ENCODE measurements at places on chromosomes 16 and 17.

GRCh38 chr16:9012848-9013507, 49.3 kb upstream of the USP7 start:
- DNase-seq, result peak; percentile 86

- DNase-seq, result no peak
Observed at GRCh38 chr16:88541831-88542616, 28.2 kb upstream of the ZC3H18 start.

- peak; percentile 88 for DNase-seq
Observed at GRCh38 chr17:44222112-44222869, 2.8 kb upstream of the UBTF start.

GRCh38 chr16:30023586-30023985, 588 bp downstream of the C16orf92 start:
- DNase-seq, result no peak

- no peak for DNase-seq
Observed at GRCh38 chr16:87314990-87315420, 2.2 kb downstream of the C16orf95 start.

DNA sequence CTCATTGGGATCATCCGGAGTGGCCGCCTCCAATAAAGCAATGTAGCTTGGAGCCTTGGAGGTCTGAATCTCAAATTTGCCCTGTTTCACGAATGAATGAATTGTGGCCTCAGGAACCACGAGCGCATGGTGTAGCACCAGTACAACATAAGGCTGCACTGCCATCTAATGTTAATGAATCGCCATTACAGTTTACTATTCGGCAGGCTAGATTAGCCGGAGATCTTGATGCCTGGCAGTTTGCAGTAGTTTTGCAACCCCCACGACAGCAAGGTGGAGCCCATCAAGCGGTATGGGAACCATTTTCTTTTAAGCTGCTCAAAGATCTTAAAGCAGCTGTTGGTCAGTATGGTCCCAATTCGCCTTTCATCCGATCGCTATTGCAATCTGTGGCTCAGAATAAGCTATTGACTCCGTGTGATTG, 18.8 kb downstream of the ALOX15B start:
- peak; percentile 80 for DNase-seq

GRCh38 chr17:81550830-81551457, 1.2 kb downstream of the FAAP100 start:
- no peak for DNase-seq

- DNase-seq, result no peak
Observed at GRCh38 chr17:75487351-75488070, 27.8 kb downstream of the CASKIN2 start.

- DNase-seq, result no peak
Observed at GRCh38 chr17:47119746-47120520, 69.2 kb downstream of the CDC27 start.

DNA sequence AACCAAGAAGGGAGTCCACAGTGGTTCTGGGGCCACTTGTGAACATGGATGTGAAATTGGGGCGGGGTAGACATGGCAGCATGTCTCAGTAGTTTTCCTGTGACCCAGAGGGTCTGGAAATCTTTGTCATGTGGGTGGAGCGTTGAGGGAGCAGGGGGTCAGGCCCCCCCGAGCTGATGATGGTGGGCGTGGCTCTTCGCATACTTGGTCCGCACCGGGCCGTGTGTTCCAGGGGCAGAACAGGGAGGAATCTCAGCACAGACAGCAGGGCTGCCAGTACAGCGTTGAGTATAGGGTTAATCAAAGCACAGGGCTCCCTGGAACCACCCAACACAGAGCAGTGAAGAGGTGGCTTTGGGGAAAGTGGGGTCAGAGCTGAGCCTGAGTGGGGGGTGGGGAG, 267.5 kb downstream of the SEC14L1 start:
- DNase-seq, result no peak

DNA sequence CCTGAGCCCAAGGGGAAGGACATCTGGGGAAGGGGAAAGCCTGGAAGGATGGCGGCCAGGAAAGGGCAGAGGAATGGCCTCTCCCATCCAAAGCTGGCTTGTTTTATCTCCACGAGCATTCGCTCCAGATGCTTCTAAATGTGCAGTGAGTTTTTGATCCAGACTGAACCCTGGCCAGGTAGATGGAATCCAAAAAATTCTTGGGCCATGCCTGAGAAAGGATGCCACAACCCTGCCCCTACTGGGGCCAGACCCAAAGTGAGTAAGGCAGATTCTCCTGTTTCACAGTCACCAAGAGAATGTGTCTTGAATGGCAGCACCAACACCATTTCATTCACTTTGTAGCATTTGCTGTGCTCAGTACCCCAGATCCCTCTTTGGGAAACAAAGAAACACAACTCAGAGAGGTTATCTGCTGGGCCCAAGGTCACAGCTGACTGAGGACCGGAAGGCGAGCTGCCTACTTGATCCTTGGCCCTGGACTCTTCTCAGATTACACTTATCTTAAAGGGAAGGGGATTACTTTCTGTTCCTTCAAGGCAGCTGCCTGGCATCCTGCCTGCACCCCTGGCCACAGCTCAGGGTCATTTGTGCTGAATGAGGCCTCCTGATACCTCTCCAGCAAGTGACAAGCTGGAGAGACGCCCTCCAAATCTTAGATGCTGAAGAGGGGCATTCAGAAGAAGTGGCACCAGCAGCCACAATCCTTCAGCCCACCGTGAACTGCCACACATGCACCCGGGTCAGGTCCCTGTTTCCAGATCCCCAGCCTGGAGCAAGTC, 3.6 kb downstream of the LRRC75A start:
- DNase-seq, result no peak

GRCh38 chr17:15236281-15237105, 28.6 kb downstream of the PMP22 start:
- no peak for DNase-seq

GRCh38 chr17:37025847-37026530, 77.2 kb downstream of the AATF start:
- DNase-seq, result no peak

GRCh38 chr16:70467113-70467512, 12.7 kb downstream of the FCSK start:
- DNase-seq, result no peak

- DNase-seq, result no peak
Observed at GRCh38 chr17:80883831-80884735, 107.6 kb upstream of the CHMP6 start.

- DNase-seq, result no peak
Observed at GRCh38 chr17:81577278-81578000, 25.3 kb upstream of the FAAP100 start.

GRCh38 chr16:48109475-48109874, 46.3 kb downstream of the ABCC12 start:
- no peak for DNase-seq

DNA sequence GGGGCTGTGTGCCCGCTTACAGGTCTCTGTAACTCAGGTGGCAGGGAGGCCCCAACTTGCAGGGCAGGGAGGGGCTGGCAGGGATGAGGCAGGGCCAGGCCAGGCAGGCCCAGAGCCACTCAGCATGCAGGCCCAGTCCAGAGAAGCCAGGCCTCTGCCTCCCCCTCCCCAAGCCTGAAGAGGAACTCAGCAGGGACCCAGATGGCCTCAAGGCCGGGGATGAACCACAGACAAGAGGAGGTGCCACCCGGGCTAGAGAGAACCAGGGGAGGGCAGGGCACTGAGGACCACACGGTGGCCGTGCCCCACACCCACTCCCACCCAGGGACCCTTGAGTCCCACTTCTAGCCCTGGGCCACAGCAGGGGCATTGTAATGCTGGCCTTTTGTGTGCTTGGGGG, 29.8 kb upstream of the EIF1 start:
- no peak for DNase-seq

DNA sequence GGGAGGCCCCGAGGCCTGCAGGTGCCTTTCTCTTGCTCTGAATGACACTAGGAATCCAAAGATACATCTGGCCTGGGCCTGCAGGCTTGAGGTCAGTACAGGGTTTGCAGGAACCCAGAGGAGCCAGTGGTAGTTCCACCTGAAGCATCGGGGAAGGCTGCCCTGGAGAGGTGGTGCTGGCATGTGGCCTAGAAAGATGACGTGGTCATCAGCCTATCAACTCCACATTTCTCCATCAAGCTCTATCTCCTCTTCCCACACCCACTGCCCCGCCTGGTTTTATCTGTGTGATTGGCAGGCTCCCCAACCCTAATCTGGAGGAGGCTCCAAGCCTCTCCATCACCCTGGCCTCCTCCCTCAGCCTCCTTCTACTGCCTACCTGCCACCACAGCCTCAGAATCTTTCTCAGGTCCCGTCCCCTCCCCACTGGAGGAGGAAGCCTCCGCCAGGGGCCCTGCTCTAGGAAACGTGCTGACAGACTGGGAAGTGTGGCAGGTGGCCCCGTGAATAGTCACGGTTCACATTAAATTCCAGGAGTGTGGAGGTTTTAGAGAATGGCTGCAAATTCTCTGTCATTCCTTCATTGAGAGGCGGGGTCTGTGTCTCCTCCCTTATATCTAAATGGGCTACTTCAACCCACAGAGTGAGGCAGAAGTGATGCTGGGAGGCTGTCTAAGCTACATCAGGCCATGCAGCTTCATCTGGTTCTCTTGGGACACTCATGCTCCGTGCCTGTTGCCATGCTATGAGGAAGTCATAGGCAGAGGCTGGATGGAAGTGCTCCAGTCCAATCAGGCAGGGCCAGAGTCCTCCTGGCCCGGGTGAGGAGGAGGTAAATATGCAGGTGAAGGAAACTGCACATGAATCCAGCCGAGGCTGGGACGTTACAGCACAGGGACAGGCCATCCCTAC, 11.4 kb upstream of the MAP2K3 start:
- DNase-seq, result peak; percentile 54

DNA sequence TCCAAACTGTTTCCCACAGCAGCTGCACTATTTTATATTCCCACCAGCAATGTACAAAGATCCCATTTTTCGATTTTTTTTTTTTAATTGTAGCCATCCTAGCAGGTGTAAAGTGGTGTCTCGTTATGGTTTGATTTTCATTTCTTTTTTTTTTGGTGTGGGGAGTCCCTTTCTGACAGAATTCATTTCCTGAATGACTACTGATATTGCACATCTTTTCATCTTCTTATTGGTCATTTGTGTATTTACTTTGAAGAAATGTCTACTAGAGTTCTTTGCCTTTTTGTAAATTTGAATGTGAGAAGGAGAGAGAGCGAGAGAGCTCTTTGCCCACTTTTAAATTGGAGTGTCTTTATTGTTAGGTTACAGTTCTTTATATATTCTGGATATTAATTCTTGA, 14.0 kb downstream of the CYB5B start:
- no peak for DNase-seq

- DNase-seq, result no peak
Observed at GRCh38 chr16:5069854-5070253, 1.8 kb upstream of the ALG1 start.

- no peak for DNase-seq
Observed at GRCh38 chr17:64051153-64051552, 30.7 kb upstream of the ICAM2 start.

DNA sequence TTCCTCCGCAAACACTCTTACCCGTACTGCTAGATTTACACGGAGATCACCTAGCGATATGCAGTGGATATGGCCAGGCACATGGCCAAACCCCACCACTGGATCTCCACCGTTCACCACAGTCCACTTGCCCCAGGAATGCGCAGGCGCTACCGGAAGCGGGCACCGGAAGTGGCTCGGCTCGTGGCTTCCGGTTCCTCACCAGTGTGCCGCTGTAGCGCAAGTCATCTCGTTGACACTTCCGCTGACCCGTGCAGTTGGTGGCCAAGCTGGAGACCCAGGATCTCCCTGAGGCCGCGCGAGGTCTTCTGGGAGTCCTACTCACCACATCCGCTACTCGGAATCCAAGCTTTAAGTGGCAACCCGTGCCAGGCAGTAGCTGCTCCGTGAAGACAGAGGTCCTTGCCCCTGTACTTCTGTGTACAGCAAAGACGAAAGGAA, 11.5 kb downstream of the ZNF597 start:
- DNase-seq, result no peak

GRCh38 chr16:49632795-49633184, 223.1 kb downstream of the ZNF423 start:
- peak; percentile 37 for DNase-seq

DNA sequence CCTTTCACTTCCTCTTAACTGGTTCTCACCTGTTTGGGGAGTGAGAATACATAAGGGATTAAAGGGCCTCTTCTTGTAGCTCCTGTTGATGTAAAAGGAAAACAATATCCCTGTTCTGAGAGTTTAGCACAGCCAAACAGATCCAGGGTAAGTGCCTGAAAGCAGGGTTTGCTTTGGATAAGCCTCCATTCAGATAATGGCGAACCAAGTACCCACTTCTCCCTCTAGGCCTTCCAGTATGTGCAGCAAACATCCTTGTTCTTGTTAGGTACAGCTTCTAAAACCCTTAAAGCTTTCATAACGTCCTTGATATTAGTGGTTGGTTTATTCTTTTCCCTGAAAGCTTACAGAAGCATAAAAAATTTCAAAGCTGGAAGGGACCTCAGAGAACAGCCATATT, 130.6 kb upstream of the DNAH9 start:
- no peak for DNase-seq

- DNase-seq, result no peak
Observed at GRCh38 chr17:80394629-80395216, 20.2 kb upstream of the ENDOV start.

DNA sequence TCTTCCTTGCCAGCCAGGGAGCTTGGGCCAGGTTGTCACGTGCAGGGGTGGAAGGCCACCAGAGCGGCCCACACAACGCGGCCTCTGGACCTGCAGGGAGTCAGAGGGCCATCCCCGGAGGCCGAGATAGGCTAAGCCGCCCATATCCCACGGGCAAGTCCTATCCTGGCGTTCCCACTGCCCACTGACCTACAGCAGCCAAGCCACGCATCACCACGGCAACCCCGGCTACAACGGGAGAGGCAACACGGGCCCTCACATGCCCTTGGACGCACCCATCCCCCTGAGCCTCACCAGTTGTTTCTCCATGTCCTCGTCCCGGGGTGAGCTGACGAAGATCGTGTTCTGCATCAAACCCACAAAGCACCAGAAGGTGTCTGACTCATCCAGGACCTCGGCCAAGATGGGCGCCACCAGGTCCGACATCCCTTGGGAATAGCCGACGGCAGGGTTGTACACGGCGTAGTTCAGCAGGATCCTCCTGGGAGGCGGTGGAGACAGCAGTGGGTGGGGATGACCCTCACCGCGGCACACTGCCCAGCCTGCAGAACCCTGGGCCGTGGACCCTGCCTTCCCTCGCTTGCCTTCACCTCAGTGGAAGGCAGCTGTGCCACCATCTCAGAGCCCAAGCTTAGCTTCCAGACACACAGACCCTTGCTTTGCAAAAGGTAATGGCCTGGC, 88.2 kb downstream of the TBC1D16 start:
- peak; percentile 53 for DNase-seq

GRCh38 chr16:19450186-19450585, 32.5 kb downstream of the TMC5 start:
- DNase-seq, result no peak

DNA sequence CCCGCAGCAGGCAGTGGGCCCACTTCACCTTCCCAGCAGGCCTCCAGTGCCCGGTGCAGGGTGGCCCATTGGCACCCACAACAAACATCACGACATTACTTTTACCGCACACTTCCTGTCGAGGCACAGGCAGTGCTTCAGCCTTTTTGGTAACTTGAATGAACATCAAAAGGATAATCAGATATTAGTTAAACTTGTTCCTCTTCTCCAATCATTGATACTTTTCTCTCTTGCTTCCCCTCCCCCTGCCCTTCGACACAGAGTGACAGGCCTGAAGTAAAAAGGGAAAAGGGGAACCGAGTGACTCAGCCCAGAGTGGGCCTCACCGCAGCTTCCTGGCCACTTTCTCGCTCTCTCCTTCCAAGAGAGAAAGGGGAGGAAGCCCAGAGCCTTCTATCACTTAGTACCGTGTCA, 507.0 kb downstream of the MAF start:
- no peak for DNase-seq

- peak; percentile 87 for DNase-seq
Observed at GRCh38 chr17:49223517-49224197, 6.9 kb downstream of the PHOSPHO1 start.

Data from islet precursor cell (in vitro differentiated cells).